ENCODE measurements at places on chromosomes 5 and 9.
A peak's percentile ranks its signal among the peaks of the same experiment; 100 is the strongest.

DNA sequence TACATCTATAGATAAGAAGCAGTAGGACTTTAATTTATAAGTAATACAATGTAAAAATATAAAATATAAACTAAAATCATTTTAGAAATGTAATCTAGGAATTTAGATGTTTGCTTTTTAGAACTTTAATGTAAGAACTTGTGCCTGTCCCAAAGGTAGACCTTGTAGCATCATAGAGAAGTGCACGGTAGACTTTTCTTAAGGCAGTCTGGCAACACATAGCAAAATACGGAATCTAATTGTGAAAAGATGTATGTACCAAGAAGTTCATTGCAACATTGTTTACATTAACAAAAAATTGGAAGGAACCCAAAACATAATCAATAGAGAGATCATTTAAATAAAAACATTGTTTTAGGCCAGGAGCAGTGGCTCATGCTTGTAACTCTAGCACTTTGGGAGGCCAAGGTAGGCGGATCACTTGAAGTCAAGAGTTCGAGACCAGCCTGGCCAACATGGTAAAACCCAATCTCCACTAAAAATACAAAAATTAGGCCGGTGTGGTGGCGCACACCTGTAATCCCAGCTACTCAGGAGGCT, 84.6 kb upstream of the SMIM15 start:
- no peak for DNase-seq

- DNase-seq, result no peak
Measured at GRCh38 chr5:133222979-133223378, 171.2 kb downstream of the HSPA4 start.

DNA sequence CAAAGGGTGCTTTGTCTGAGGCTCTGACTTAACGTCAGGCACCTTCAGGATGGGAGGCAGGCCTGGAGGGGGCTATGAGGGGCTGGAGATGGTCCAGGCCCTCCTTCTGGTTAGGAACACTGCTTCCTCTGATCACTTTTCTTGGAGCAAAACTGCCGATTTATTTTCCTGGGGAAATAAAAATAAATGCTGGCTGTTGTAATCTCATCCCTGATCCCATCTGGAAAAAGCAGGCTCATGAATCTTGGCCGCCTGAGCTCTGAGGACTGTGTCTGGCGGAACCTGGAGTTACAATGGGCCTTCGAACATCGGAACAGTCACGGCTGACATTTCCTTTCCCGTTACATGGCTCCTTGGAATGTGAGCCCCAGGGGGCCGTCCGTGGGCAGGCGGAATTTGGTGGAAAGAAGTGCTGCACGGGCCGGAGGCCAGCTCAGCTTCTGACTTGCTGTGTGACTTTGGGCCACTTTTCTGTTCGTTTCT, 157.8 kb downstream of the RGS3 start:
- DNase-seq, result no peak

GRCh38 chr9:116145036-116145435, 8.6 kb upstream of the PAPPA start:
- DNase-seq, result no peak

DNA sequence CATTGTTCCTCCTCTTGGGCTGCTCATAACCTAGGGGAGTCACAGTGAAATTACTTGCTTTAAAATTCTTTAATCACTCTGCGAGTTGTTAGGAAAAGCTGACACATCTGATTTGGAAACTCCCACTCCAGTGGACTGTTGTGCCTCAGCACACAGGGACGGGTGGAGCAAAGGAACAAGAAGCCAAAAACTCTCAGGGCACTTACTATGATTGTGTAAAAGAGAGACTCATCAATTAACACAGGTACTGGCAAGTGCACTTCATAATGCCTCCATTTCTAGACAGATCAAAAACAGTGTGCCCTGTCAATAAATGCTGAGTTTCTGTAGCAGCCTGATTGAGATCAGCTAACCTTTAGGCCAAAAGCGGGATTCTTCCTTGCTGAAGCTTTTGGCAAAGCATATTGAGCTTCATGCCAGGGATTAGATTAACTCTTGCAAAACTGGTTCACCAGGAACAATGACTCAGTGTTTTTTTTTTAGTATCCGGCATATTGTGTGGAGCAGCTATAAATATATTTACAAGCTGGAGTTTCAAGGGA, 55.9 kb downstream of the TMC1 start:
- no peak for DNase-seq

- DNase-seq, result no peak
Measured at GRCh38 chr5:32638309-32638708, 53.0 kb downstream of the SUB1 start.

- DNase-seq, result no peak
Measured at GRCh38 chr5:103561685-103562452, 720 bp downstream of the NUDT12 start.

DNA sequence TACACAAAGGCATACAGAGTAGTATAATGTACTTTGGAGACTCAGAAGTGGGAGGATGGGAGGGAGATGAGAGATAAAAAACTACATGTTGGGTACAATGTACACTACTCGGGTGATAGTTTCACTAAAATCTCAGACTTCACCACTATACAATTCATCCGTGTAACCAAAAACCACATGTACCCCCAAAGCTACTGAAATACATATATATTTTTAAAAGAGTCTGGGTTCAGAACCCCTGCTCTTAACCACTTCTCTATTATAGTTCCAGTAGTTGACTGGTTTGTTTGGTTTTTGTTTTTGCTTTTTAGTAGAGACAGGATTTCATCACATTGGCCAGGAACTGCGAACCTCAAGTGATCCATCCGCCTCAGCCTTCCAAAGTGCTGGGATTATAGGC, 22.6 kb downstream of the SGTB start:
- no peak for DNase-seq

GRCh38 chr5:151602806-151603205, 11.7 kb upstream of the FAT2 start:
- DNase-seq, result no peak

- no peak for DNase-seq
Measured at GRCh38 chr5:126384985-126385384, 38.2 kb upstream of the GRAMD2B start.

- no peak for DNase-seq
Measured at GRCh38 chr5:76579166-76579937, 43.9 kb downstream of the F2RL2 start.

DNA sequence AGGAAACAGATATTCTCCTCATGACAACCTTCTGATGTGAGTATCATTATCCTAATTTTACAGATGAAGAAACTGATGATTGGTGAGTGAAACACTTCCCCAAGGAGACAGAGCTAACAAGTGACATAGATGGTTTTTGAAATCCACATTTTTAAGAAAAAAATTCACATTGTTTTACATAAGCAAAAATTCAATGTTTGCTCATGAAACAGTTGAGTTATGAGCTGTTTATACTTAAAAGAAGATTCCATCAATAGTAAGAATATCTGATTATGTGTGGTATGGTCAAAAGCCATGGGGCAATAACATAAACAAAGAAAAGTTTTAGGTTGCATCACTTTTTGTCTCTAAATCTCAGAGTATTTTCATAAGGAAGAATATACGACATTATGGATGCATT, 167.9 kb upstream of the PAPPA start:
- DNase-seq, result no peak

DNA sequence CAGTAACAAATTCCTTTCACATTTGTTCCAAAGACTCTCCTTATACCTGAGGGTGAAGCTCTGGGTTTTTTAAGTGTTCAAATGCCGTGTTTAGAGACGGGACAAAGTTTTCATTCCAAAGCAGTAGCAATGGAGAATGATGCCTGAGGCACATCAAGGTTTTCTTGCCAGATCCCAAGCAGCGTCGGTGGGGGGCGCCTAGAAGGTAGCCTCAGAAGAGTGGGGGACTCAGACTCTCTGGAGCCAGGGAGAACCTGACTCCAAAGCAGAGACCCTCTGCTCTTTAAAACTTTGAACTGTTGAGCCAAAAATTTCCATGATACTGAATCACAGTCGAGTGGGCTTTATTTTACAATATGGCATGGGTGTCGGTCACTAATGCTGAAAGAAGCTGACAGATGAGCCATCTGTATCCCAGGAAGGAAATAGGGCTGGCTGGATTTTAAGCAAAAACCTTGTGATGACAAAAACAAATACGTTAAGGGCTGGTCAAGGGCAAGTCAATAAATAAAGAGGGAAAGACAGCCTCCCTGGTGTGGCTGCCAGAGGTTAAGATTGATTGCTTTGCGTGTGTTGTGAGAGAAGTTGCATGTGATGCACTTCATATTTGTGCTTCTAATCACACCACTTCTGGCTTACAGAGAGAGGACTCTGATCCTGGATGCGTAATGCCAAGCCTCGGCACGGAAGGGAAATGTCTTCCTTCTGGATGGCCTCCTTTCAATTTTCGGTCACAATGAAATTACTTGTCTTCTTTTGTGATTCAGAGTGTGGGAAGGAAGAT, 161.1 kb upstream of the EFNA5 start:
- no peak for DNase-seq

- no peak for DNase-seq
Measured at GRCh38 chr5:151925340-151925739, 689 bp upstream of the GLRA1 start.

- DNase-seq, result no peak
Measured at GRCh38 chr5:43638546-43638945, 35.6 kb downstream of the NNT start.

DNA sequence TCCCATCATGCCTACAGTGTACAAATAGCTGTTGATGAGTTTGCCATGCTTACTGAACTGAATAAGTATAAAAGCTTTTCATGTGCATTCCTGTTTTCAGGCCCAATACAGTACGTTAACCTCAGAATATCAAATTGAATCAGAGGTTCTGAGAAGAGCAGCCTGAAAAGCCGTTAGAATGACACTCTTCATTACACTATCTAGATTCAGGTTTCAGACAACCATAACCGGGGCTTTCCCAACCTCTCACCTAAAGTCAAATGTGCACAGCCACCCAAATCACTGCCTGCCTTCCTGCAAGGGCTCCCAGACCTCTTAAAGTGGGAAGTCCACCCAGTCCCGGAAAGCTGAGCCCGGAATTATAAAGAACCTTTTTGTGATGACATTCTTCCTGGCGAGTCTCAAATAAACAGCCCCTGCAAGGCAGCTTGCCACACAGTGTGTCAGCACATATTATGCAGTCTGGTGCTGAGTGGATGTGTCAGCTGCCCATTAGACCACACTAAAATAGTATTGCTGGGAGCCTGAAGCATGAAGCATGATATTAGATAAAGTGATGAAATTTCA, 245.8 kb downstream of the TLE4 start:
- DNase-seq, result no peak

DNA sequence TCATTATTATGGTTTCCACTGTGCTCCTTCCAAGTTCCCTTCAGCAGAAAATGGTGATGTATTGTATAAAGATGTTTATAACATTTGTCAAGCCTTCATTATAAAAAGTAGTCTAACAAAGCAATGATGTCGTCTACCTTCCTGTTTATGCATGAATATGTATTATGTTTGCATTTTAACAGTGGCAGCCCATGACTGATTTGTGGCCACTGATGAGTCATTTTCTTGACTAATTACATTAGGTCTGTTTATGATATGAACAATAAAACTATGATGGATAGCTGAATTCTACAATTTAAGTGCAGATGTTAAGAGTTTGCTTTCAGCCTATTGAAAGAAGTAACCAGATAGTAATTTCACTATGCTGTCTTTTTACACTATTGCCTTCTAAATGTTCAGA, 75.4 kb upstream of the ADAMTS19 start:
- DNase-seq, result no peak

DNA sequence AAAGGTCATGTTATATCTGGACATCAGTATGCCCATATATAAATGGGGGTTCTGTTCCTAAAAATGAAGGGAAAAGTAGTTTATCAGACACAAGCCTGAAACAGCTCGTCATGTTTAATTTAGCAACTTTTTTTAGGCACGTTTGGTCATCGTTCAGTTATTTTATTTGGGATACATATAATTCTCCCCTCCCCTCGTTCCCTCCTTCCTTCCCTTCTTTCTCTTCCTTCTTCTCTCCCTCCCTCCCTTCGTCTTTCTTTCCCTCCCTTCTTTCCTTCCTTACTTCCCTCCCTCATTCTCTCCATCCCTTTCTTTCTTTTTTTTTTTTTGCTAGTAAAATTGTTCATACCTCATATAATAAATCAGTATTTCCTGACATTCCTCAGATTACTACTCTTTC, 3.4 kb downstream of the PPWD1 start:
- DNase-seq, result no peak

DNA sequence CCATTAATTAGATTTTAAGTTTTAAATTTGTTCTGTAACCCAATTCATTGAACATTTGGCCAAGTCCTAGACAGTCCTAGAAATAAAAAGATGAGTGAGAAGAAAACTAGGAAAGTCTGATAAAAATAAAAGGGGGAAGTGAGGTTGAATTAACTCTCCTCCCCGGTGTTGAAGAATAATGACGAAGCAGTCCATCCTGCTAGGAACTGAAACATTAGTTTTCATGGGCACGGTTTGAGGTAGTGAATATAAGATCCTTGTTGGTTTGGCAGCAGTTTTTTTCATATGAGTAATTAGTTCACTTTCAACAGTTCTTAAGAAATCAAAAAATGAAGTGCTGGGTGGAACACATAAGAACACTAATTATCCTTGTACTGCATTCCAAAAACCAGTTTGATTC, 103.1 kb downstream of the MTREX start:
- no peak for DNase-seq

DNA sequence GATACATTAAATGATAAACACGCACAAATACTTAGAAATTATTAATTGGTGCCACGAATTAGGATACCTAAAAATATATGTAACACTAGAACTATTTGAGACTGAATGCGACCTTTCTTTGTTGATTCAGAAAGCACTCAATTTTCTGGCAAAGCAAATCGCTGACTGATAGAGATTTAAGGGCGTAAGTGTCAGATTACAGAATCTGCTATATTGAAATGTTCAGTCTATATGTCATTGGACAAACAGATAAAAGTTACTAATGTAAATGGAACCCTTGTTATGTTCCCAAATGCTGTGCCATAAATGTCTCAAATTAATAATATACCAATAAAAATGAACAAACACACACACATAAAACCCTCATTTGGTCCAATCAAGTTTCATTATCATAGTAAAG, 137.9 kb downstream of the MPDZ start:
- no peak for DNase-seq

GRCh38 chr5:172200476-172200875, 6.5 kb downstream of the EFCAB9 start:
- DNase-seq, result no peak

DNA sequence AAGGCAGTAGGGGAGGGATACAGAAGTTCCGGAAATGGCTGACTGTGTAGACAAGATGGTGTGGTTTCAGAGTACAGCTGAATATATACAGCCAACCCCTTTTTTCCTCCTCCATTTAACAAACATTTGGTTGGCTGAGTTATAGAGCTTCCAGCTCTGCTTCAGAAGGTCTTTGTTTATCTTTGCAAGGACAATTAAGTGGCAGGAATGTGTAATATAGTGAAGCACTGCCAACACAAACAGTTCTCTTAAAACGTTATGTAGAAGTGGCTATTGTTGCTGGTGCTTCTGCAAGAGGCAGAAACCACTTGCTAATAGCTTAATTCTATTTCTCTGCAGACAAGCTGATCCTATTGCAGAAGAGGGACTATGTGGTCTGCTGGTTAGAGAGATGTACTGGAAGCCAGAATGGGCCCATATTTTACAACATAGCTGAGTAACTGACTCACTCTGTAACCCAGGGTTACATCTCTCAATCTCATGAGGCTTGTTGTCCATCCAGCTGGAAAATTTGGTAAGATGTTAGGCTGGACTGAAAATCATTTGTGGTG, 62.7 kb upstream of the OSMR start:
- no peak for DNase-seq

- DNase-seq, result peak; percentile 2
Measured at GRCh38 chr9:87271696-87272477, 225.8 kb upstream of the DAPK1 start.
